ENCODE measurements at places on chromosomes 7 and 10.

- DNase-seq, result no peak
Observed at GRCh38 chr7:156895024-156895780, 2.2 kb upstream of the LMBR1 start.

DNA sequence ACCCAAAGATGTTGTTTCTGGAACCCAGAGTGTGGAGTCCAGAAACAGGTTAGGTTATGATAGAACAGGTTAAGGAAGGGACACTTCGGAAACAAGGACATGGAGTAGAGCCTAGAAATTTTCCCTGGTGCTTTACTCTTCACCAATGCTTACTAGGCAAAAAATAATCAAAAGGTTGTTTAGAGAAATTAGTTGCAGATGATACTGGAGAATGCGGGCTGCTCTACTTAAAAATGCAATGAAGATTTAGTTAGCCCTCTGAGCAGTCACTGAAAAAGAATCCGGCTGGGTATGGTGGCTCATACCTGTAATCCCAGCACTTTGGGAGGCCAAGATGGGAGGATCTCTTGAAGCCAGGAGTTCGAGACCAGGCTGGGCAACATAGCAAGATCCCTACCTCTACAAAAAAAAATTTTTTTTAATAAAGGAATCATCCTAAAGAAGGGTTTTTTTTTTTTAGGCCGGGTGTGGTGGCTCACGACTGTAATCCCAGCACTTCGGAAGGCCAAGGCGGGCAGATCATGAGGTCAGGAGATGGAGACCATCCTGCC, 3.3 kb upstream of the UBE2H start:
- DNase-seq, result no peak

DNA sequence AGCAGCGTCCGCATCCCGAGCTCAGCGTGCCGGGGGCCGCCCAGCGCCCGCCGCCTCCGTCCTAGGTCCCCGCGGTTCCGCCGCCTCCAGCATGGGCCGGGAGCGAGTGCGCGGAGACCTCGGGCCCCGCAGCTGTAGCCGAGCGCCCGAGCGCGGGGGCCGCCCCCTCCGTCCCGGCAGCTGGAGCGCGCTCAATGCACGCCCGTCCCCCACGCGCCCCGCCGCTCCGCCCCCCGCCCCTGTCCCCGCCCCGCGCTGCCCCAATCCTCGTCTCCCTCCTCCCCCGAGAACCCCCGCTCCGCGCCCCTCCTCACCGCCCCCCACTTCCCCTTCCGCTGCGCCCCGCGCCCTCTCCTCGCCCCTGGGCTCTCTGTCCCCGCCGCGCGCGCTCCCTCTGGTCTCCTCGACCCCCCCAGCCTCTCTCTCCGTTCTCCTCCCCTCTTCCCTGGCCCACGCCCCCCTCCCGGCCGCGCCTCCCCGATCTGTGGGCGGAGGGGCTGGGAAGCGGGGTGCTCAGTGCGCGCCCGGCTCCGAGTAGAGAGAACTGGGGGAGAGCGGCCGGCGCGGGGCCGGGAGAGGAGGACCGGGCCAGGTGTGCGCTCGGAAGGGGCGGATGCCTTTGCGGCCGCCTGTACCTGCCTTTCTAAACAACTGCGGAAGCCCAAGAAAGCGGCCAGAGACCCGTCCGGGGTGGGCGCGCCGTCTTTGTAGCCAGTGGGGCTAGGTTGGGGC, at the start of gene VIPR2:
TSS of gene VIPR2 (minus strand) at position 110 of the 732 bp plus-strand sequence. CDS start at position 14, 96 bp downstream.
- DNase-seq, result no peak

- DNase-seq, result no peak
Observed at GRCh38 chr10:127385066-127385465, 164.0 kb upstream of the NPS start.

- no peak for DNase-seq
Observed at GRCh38 chr7:83053965-83054364, 108.7 kb downstream of the PCLO start.

- no peak for DNase-seq
Observed at GRCh38 chr7:12281038-12281437, 69.9 kb downstream of the TMEM106B start.

DNA sequence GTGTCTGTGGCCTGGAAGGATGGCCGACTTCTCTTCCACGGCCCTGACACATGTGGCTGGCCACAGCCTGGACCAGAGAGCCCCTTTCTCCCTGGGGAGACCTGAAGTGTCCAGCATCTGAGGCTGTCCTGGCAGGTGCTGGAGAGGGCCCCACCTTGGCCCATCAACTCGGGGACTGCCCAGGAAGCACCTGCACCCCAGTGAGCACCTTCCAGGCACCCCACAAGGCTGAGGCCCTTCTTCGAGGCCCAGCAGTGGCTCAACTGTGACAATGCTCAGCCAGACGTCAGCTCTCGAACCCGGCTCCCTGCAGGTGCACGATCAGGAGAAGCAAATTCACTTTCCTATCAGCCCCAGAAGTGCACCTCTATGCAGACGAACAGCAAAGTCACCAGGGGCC, 24.3 kb downstream of the RGS10 start:
- DNase-seq, result no peak

- no peak for DNase-seq
Observed at GRCh38 chr7:70189776-70190175, 591.5 kb downstream of the AUTS2 start.

DNA sequence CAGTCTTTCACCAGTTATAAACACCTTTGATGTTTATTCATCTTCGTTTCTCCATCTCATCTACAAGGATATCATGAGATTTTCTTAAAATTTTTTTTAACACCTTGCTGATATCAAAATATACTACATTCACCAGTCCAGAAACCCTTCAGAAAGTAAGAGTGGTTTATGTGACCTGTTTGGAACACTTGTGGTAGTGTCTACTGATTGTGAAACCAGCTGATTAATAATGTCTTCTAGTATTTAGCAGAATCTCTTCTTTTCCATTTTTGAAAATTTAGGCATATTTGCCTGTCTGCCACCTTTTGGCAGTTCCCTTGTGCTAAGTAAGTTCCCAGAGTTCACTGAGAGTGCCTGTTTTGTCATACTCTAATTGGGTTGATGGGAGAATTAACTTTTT, 18.5 kb downstream of the DLD start:
- no peak for DNase-seq

DNA sequence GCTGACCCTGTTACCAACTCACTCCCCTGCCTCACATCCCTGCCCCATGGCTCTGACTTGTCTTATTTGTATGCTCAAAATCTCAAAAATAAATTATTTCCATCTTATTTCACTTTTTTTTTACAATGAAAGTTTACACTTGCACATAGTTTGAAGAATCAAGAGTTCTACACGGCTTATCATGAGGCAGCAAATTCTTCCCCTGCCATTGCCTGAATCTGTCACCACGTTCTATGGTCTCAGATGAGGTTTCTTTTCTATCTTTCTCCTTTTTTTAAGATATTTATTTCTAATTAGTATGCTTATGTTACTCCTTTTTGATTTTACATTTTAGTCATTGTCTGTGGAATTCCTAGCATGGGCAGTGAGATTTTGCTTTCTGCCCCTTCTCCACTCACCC, 28.4 kb downstream of the ARHGAP22 start:
- no peak for DNase-seq

DNA sequence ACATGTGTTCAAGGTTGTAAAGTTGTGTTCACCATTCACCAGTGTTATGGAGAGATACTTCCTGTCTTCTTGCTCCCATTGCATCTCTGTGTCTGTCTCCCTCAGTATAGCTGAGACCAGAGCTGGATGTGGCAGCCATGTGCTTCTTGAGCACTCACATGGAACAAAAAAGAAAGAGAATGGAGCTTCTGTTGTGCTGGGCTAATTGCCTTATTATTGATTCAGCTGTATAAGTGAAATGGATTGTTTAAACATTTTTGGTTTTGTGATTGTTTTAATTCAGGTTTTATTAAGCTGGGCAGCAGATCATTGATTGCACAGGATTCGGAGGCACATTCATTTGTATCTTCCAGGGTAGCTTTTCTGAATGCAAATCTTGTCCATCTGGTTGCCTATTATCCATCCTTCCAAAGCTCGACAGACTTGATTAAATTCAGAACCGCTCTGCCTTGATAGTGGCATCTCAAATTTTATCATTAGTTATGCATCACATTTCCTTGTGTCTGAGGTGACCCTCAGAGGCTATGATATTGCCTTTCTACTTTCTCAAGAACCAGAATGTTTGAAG, 119.9 kb downstream of the CCNY start:
- DNase-seq, result no peak

DNA sequence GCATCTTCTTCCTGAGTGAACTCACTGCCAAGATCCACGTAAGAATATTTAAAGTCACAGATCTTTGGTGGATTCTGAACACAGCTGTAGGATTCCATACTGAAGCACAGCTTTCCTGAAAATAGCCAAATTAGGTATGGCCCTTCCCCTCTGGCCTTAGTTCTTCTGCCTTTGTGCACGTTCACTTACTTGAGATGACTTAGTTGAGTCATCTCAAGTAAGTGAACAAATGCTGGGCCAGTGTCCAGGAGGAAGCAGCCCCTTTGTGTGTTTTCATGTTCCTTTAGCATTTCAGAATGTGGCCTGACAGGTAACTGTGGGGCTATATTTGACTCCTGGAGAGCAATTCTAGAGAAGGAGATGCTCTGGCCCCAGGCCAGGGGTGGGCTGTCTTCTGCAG, 51.5 kb downstream of the CCNY start:
- no peak for DNase-seq

GRCh38 chr10:12849319-12850181, 152.0 kb downstream of the CCDC3 start:
- no peak for DNase-seq

- DNase-seq, result no peak
Observed at GRCh38 chr10:18164748-18165361, 24.6 kb downstream of the CACNB2 start.

DNA sequence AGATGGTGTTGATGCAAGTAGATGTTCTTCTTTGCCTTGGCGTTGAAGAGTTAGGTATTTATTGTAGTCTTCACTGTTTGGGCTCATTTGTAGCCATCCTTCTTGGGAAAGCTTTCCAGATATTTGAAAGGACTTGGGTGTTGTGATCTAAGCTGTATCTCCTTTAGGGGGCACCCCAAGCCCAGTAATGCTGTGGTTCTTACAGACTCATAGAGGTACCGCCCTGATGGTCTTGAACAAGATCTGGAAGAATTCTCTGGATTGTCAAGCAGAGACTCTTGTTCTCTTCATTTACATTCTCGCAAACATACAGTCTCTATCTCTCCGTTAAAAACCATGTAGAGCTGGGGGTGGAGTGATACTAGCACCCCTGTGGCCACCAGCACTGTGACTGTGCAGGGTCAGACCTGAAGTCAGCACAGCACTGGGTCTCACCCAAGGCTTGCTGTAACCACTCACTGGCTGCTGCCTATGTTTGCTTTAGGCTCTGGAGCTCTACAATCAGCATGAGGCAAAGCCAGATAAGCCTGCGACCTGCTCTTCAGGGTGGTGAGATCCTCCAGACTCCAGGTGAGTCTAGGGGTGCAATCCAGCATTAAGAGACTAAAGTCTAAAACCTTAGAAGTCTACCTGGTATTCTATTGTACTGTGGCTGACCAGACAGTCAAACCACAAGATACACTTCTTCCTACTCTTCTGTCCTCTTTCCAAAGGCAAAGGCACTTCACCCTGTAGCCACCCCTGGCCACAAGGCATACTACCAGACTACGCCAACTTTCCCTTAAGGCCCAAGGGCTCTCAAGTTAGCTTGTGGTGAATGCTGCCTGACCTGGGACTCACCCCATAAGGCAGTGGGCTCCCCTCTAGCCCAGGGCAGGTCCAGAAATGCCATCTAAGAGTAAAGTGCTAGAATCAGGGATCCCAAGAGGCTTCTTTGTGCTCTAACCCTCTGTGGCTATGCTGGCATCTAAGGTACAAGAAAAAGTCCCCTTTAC, 209.7 kb upstream of the TMEM196 start:
- no peak for DNase-seq

GRCh38 chr10:87843714-87844113, 19.6 kb downstream of the KLLN start:
- no peak for DNase-seq

DNA sequence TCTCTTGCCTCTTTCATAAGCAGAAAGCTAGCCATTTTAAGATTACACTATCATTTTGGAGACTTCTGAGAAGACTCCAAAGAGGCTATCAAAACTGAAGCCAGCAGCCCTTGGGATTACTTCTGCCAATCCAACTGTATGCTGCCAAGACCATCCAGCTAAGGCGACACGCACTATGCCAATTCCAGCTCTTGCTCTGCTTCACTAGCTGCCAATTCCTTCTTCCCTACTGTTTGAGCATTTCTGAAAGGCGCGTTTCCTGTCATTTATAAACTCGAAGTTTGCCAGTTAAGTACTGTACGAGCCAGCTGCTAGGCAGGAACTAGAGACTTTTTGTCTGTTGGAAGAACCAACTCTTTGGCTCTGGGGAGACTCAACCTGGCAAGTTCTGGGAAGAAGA, 36.5 kb downstream of the MALSU1 start:
- DNase-seq, result no peak

DNA sequence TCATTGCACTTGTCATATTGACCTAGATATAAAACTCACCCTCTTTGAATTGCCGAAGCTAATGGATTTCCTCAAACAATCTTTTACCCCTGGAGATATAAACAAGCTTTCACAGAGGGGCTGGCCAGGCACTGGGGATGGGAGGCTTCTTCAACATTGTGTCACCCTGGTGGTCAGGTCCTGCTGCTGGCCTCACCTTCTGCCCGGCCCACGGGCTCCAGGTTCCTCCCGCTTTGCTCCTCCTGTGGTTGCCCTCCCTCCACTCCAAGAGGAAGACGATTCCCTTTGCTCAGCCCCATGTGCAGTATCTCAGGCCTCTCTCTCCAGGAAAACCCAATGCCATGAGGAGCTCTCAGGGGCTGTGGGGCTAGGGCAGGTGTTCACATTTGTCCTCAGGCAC, 118.1 kb upstream of the ADCY1 start:
- DNase-seq, result no peak

DNA sequence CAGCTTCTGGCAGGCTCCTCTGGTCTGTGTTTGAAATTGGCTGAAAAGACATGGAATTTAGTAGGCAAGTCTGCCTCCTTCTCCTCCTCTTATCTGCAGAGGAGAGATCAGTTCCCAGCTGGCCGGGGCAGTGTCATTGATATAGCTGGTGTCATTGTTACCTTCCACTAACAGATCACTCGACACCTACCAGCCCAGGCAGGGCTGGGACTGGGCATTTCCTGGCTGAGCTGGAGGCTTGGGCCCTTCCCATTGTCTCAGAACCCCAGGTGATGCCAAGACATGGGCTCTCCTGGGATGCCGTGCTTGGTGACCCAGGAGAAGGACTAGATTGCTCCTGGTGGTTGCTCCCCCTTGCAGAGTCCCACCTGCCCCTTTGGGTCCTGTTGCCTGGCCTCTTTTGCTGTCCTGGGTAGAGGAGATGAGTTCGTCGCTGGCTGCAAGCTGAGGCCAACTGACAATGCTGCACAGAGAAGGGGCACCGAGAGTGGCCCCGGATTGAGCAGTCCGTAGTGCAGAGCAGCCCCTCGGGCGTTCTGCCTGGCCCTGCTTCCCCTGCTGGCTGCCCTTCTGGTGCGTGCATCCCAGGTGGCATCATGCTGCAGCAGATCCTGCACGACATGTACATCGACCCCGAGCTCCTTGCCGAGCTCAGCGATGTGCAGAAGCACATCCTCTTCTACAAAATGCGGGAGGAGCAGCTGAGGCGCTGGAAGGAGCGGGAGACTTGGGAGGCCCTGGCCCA, at the start of gene SH2D4B:
TSS of gene SH2D4B (plus strand) at position 167 of the 745 bp plus-strand sequence. CDS start at position 597, 430 bp downstream.
- no peak for DNase-seq

- DNase-seq, result no peak
Observed at GRCh38 chr7:141649865-141650634, 51.9 kb downstream of the DENND11 start.
